NK-92 treated with Interleukin-12 subunit alpha and Interleukin-12 subunit beta, amount 100 ng/mL, for 24 hours (cell line): ENCODE measurements at places on chromosomes 3 and 15.

DNA sequence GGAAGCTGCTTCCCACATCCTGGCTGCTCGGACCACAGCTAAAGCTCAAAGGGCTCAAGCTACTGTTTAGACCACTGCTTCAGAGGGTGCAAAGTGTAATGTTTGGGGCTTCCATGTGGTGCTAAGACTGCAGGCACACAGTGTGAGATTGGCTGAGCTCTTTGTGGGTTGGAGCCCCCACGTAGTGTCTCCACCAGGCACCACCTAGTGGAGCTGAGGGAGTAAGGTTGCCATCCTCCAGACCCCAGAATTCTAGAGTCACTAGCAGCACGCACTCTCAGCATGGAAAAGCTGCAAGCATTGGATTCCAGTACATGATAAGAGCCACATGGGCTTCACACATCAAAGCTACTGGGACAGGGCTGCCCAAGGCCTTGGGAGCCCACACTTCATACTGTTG lies 9.3 kb downstream of the MKRN3 start:
- no peak for DNase-seq

- DNase-seq, result no peak
These were observed 244.4 kb downstream of the TIGIT start for GRCh38 chr3:114538211-114538610.

GRCh38 chr3:134237454-134238145 lies 13.1 kb downstream of the RYK start:
- DNase-seq, result no peak

- no peak for DNase-seq
These were observed 610 bp downstream of the EPHB3 start for GRCh38 chr3:184561913-184562877.

- no peak for DNase-seq
These were observed 251.0 kb upstream of the P2RY1 start for GRCh38 chr3:152583963-152584362.
